Left renal cortex interstitium (tissue), 4 donors: ENCODE measurements at places on chromosomes 2 and 18. TPM values are rescaled to one million over a fixed set of nuclear protein-coding genes. Genes with fewer than 3 reads are reported as not detected.

DNA sequence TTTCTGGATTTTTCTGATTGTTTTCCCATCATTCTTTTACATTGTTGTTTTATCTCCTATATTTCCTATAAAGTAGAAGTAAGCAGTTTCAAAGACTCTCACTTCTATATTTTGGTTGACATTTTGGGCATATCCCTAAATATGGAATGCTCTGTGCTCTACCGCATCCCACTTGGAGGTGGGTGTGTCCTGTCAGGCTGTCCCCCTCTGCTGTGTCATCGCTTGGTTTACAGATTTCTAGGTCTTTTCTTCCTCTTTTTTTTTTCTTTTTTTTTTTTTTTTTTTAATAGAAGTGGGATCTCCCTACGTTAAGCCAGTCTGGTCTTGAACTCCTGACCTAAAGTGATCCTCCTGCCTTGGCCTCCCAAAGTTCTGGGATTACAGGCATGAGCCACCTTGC is 13.3 kb downstream of the DGKD start:
- DNase-seq, result no peak

GRCh38 chr2:96256611-96257113 is 9.1 kb downstream of the TMEM127 start:
- DNase-seq, result no peak

- DNase-seq, result no peak
These were observed 159.5 kb downstream of the ACKR3 start for GRCh38 chr2:236728916-236729670.

The TBR1 gene
- polyA plus RNA-seq, result not detected

DNA sequence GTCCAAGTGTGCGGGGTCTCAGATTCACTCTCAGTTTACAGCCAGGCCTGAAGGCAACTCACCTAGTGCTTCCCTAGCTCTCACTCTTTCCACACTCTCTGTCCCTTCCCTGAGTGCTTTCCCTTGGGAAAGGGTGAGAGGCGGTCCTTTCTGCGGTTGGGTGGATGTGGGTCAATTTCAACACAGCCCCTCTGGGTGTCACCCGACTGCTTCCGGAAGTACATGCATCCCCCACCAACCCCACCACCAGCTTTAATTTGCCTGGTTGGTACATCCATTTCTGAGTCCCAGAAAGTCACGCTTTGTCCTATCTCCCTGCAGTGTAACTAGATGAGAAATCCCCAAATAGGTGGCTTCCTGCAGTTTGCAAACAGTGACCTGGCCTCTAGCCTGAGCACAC is 307.3 kb upstream of the MEIS1 start:
- DNase-seq, result no peak

The TUBA4B gene
- polyA plus RNA-seq, result 0.94 TPM

DNA sequence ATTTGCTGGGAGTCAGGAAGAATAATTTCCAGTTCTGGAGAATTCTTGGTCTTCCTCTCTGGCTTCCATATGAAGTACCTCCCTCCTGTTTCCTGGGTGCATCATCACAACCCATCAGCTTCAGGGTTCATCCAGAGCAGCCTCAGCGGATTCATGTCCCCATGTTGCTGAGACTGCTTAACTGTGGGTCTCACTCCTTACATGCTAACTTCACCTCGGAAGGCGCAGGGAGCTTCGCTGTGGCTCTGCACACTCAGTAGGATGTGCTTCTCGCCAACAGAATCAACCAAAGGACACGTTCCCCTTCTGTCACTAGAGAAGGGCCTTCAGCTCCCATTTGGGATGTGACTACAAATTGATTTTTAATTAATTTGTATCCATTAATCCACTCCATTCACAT is 24.2 kb downstream of the FBLN7 start:
- no peak for DNase-seq

The DOK6 gene
- polyA plus RNA-seq, result 16.3 TPM

The FTCDNL1 gene
- 1.3 TPM for polyA plus RNA-seq

The ITGB6 gene
- 18.0 TPM for polyA plus RNA-seq

DNA sequence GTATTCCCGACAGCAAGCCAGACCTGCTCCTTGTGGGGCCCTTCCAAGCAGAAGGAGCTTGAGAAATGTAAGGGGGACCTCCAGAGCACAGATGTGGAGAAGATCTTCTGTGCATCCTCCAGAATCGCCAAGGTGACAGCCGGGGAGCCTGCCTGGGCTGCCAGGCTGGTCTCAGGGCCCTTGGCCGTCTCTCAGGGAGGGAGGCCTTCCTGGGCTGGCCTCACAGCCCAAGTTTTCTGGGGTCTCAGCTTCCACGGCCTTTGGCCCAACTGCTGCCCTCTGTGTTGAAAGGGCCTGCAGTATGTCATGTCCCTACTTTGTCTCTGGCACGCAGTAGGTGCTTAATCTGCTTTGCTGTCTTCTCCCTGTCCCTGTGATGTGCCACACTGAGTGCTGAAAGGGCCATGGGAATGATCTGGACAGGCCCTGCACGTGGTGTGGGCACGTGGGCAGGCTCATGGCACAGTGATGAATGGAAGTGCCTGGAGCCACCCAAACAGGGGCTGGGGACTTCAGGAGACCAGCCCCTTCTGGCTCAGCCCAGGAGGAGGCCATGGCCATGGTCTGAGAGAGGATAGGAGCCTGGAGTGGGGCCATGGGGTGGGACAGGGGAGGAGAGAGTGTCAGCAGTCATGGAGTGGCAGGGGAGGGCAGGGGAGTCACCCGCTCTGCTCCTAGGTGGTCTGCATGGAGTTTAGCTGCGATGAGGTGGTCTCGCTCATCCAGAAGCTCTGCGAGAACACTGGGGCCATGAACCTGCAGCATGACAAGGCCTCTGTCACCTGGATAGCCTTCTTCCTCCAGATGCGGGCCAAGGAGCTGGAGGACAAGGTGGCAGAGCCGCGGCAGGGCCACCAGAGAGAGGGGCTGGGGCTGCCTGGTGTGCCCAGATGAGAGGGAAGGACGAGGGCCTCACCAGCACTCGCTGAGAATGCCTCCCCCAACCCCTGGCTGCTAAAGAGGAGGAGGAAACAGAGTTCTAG is 35.4 kb downstream of the HJURP start:
- DNase-seq, result no peak
